Stimulated activated CD8-positive, alpha-beta memory T cell treated with anti-CD3 and anti-CD28 coated beads, Interleukin-7, amount 100 ng/mL, for 24 hours (primary cell): ENCODE measurements at places on chromosomes 12 and 14.
A peak's percentile ranks its signal among the peaks of the same experiment; 100 is the strongest.

DNA sequence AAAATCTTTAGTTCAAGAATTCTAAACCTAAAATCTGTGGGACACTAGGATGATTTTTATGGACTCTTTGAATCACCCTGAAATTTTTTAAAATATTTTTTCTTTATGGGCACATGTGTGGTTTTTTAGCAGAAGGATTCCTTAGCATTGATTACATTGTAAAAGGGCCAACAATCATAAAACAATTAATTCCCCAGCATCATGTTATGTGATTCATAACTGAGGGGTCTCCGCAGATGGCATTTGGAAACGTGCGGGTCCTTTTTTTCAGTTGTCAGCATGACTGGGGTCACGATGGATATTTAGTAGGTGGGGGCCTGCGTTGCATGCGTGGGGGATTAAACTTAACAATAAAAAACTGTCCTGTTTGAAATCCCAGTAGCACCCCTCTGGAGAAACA lies 52.5 kb downstream of the NTF3 start:
- no peak for DNase-seq

DNA sequence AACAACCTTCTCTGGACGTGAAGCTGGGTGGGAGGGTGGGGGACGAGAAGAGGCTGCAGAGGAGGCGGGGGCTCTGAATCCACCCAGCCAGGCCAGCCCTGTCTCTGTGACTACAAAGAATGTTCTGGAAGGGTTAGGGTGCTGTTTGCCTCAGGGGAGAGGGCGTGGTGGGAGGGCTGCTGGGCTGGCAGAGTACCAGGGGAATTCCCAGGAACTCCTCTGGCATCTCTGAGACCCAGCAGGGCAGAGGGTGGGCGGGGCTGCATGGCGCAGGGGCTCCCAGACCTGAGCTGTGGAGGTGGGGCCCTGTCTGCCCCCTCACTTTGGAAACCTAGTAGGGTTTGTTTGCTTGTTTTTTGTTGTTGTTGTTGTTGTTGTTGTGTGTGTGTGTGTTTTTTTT lies 45.5 kb upstream of the FZD10 start:
- DNase-seq = no peak

DNA sequence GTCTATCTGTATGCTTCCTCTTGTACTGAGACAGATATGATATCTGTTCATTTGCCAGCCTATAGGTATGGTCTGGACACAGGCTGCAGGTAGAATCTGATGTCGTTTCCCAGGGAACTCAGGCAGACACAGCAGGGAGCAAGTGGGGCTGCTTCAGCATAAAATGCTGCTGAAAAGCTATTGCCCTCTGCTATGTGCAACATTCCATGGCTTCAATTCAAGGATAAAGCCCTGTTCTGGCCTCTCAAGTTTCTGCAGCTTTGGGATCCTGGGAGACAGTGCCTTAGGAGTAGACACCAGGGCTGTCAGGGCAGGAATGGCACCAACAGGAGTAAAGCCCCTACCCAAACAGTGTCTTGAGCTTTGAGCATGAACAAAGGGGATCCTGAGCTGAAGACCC lies 173.5 kb downstream of the SLC41A2 start:
- no peak for DNase-seq

DNA sequence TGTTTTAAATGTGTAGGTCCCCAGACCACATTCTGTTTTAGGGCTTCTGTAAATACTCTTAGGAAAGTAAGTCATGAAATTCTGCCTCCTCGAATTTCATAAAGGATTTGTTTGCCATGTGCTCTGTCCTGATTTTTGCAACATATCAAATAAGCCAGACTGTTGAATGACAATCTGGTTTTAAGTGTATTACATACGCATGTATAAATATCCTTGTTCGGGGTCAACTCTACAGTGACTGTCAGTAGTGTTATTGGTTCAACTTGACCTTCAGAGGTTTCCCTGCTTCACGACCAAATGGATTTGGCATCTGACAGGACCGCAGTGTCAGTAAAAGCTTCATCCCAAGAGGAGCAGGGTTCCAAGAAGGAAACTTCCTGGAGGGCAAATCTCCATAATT lies 52.7 kb downstream of the PPM1A start:
- no peak for DNase-seq

GRCh38 chr14:32205984-32206383 lies 2.9 kb upstream of the RNU6-8 start:
- DNase-seq = no peak

DNA sequence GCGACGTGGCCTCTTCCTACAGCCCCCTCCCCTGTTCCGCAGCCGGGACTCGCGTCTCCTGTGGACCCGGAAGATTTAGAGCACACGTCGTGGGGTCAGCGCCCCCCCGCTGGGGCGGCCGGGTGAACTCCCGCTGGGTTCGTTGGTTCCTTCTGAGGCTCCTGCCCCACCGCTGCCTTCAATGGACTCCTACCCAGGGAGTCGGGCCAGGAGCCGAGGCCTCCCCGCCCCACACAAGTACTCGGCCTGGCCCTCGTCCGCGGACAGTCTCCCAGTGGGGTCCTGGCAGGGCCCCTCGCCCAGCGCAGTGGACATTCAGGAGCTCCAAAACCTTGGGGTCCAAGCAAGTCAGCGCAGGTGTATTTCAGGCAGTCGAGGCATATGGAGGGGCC lies 1.2 kb downstream of the MMP17 start:
- DNase-seq = no peak

GRCh38 chr12:991350-992333 lies 619 bp downstream of the ERC1 start:
- DNase-seq = no peak

GRCh38 chr12:630656-631632 lies 32.3 kb downstream of the NINJ2 start:
- DNase-seq = peak; percentile 30

DNA sequence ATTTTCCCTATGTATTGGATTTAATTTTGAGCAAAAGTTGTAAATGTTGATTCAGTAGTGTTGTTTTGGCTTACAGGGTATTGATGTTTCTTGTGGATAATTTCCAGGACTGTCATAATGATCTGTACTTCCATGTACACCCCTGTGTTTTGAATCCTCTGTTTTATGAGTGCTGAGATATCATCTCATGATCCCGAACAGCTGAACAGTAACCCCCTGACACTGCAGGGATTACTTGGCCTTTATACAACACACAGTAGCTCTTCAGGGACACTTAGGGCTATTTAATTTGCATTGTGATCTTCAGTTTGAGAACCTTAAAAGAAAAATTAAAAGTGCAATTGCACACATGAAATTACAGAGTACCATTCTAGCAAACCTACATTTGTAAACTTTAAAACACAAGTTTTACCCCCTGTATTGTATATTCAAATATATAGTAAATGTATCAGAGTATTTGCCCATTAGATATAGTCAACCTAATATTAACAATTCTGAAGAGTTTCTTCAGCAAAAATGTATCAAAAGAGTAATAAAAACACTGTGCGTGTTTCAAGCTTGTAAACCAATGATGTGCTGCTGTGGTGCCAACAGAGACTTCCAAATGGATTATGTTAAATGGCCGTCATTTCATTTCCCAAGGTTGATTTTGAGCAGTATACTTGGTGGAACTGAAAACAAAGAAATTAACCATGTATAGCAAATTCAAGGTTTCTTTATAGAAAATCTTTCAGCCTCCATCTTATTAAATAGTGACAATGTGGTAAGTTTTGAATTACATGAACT lies 27.9 kb upstream of the MYF6 start:
- no peak for DNase-seq

DNA sequence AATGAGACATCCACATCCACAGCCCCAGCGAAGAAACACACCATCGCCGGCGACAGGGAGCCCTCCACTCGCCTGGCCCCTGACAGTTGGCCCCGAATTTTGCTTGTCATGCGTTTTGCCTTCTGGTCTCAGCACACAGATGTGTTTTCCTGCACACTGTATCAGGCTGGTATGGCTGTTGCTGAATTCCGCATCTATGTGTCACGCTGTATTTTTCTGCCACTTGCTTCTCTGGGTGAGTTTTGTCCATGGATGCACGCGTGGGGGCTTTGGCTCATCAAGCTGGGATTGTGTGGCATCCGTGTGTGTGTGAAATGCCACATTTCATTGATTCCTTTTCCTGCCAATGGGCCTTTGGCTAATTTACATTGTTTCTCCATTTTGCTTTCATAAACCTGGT lies 26.5 kb downstream of the ARL6IP4 start:
- no peak for DNase-seq

DNA sequence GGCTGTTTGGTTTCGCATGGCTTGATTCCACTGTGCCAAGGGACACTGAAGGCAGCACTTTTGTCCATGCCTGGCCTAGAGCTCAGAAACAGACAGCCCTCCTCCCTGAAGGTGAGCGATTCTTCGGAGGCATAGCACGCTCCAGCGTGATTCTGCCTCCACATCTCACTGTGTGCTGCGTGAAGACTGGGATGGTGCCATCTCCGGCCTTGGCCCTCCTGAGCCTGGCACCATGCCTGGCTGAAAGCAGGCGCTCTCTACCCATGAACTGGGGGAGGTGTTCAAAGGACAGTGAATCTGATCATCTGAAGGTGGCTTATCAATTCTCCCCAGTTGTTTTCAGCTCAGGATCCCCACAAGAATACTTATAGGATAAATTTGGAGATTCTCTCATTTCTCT lies 187.4 kb downstream of the TTC7B start:
- DNase-seq = no peak

- no peak for DNase-seq
Observed at GRCh38 chr12:104591257-104591885, 134.6 kb downstream of the CHST11 start.

- DNase-seq = no peak
Observed at GRCh38 chr12:10197879-10198278, 14.8 kb upstream of the GABARAPL1 start.

DNA sequence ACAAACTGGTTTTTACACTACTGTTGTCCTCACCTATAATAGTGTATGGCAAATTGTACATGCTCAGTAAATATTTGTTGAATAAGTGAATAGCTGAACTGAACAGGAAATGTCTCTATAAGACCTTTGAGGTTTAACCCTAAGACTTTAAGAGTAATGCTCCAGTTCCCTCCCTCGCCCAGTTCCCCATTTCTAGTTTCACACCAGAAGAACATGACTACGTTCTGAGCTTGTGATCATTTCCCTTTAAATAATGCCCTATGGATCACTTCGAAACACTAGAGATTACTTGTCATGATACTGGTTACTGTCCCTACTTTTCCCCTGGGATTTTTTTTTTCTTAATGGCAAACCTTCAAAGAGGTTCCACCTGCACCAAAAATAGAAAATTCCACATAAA lies 69.3 kb downstream of the PRKD1 start:
- no peak for DNase-seq

DNA sequence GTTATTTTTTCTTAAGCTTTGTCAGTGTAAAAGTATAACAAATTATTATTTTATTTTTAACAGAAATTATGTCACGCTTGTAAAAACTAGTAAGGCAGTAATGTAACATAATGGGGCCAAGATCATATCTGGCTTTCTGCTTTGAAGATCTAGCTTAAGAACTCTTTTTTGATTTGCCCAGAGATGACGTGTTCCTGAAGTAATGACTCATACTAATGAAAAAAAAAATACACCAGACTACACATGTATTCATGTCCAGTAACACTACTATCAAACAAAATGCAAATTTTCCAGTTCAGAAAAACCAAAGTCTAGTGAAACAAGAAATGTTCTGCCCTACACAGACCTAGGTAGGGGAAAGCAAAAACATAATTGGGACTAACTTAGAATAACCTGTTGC lies 432.2 kb upstream of the ATXN7L3B start:
- no peak for DNase-seq

- no peak for DNase-seq
Observed at GRCh38 chr14:71508901-71509300, 423.3 kb upstream of the RGS6 start.

DNA sequence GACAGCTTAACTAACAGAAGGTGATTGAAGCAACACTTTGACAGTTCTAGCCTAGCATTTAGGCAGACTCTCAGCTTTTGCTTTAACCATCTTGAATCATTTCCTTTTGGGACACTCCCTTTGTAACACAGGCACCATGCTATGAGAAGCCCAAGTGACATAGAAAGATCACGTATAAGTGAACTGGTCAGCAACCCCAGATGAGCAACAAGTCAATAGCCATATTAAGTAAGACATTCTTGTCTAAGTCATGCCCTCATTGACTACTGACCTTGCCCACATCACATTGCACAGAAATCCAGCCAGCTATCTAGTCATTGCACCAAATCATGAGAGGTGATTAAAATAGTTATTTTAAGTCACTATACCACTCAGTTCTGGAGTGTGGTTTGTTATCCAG lies 476.8 kb downstream of the TRHDE start:
- no peak for DNase-seq

DNA sequence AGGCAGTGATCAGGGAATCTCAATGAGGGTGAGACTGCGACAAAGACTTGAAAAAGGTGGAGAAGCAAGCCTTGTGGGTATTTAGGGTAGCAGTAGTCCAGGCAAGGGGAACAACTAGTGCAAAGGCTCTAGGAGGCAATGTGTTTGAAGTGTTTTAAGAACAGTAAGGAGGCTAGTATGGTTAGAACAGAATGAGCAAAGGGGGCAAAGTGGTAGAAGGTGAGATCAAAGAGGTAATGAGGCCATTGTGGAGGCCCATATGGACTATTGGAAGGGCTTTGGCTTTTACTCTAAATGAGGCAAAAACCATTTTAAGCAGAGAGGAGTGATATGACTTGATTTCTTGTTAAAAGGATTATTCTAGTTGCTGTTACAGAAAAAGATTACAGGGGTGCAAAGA lies 16.8 kb downstream of the HIF1A start:
- no peak for DNase-seq

DNA sequence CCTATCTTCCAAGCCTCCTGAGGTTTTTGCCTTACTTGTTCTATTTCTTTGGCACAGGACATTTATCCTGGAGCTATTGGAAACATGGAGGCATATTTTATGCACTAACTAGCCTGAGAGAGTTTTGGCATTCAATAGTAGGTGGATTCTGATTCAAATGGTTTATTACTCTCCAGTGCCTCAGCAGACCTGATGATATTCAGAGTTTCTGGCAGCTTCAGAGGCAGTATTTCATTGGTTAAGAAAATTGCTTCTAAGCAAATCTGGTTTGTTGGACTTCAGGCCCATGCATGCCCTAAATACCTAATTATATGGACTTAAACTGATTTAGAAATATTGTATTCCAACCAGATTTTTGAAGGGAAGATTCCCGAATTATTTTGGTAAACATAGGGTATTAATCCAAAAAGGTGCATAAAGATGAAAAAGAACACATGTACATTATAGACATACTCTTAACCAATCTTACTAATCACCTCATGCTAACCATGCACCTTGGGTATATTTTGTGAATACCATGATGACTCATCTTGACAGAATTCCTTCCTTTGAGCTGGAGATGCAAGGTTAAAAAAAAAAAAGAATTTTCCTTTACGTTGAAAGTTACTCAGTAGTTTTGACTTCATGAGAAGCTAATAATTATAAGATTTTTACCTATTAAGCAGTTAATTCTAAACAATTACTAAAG lies 44.3 kb upstream of the KTN1 start:
- no peak for DNase-seq

DNA sequence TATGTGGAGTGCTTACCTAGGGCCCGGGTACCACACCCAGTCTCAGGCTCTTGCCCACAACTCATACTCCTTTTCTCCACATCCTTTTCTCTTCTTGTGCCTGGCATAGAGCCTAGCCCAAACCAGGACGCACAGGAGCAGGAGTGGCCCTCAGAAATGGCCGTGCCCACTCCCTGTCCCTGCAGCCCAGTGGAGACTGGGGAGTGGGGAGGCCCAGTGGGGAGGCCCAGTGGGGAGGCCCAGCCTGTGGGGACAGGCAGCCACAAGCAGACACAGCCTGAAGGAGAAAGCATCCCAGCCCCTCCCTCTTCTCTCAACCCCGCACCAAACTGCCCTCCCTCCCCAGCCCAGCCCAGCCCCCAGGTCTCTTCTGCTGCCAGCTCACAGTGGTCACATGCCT lies 196.8 kb downstream of the KIF26A start:
- no peak for DNase-seq

GRCh38 chr12:51653431-51653830 lies 62.4 kb downstream of the SCN8A start:
- DNase-seq = no peak
